ENCODE measurements at places on chromosomes 11 and 22.

- DNase-seq, result peak; percentile 54
Observed at GRCh38 chr11:65498042-65498726, 661 bp upstream of the MALAT1 start.

DNA sequence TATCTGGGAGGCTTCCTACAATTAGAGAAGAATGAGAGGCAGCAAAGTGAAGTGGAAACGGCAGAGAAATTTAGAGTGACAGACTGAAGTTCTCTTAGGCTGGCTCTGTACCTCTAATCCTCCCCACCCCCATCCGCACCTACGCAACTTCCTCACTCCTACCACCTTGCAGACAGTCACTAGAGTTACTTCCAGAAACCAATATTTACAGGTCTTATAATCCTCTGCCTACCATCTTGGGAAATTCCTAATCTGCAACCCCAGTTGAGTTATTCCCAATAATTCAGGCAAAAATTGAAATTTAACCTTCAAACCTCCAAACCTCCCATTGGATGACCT lies 71.7 kb downstream of the PAK1 start:
- no peak for DNase-seq

GRCh38 chr11:92500453-92500852 lies 275.8 kb downstream of the FAT3 start:
- DNase-seq, result no peak

DNA sequence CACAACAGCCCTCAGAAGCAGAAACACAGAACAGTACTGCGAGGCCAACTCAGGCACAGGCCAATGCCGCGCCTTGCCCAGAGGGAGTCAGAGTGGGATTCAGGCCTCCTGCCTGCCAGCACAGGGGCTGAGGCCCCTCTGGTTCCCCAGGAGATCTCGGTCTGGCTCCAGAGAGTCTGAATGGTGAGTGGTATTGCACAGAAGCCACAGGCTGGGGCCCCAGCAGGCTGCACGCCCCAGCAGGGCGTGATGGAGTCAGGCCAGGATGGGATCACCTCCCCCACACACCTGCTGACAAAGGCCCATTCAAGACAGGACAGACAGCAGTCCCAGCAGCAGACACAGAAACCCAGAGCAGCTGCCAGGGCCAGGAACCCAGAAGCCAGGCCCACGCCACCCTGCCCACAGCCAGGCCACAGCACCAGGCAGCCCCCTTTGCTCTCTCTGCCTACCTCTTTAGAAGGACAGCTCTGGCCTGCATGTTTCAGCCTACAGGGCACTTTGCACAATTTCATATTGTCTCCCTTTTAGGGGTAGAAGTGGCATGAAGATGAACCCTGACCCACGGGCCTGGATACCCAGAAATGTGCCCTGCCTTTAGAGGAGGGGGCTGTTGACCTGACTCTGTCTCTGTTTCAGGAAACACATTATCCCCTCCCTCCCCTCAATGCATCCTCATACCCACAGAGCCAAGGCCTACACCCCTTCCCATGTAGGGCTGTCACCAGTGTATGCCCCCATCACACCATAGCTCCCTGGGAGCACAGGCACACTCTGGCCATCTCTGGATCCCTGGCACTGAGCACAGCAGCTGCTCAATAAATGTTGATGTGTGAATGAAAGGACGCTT lies 6.1 kb downstream of the FXYD6 start:
- DNase-seq, result no peak

DNA sequence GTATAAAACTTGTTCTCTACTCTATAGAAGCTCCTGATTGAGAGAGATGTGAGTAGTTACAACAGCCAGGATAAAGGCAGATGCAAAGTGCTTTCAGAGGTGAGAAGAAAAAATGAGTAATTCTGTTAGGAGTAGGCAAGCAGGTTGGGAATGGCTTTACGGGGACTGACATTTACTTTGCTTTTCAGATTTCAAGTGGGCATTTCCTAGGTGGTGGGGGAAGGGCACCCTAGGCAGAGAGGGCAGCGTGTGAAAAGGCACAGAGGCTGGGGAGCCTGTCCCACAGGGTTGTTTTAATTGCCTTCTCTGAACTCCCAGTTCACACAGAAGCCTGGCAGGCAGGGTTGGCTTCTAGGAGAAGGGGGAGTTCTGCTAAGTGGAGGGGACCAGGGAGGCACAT lies 106.5 kb downstream of the NAV2 start:
- DNase-seq, result no peak

- no peak for DNase-seq
Observed at GRCh38 chr11:74253361-74253760, 58.1 kb downstream of the P4HA3 start.

- DNase-seq, result peak; percentile 98
Observed at GRCh38 chr11:113314389-113315301, at the start of gene TTC12. Gene TTC12, plus strand, starts transcription at chr11:113314583. Its CDS starts 1,675 bp downstream, at chr11:113316258.

GRCh38 chr11:108966206-108966605 lies 301.3 kb downstream of the DDX10 start:
- DNase-seq, result no peak

- DNase-seq, result no peak
Observed at GRCh38 chr11:19405966-19406365, 165.2 kb upstream of the E2F8 start.

All from left colon (tissue), 2 donors.